ENCODE measurements at places on chromosomes 11 and 22.

DNA sequence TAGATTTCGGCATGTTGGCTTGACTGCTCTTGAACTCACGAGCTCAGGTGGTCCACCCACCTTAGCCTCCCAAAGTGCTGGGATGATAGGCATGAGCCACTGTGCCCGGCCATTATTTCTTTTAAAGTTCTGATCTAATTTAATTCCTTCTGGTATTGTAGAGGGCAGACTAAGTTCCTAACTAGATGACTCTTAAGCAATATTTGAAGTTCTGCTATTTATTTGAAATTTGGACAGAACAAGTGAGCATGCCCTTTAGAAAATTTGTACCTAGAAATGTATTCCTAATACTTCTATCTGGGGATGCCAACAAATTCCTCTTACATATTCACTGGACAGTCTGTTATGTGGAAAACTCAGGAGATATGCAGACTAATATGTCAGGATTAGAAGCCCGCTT is 746.4 kb downstream of the LRRC4C start:
- no peak for DNase-seq

- no peak for DNase-seq
These were observed 125.6 kb upstream of the LMO1 start for GRCh38 chr11:8389029-8389996.

- DNase-seq: no peak
These were observed 20.4 kb downstream of the P2RX3 start for GRCh38 chr11:57358543-57358961.

- no peak for DNase-seq
These were observed at the start of gene ANO9 for GRCh38 chr11:441418-442274. Gene ANO9, minus strand, starts transcription at chr11:442011. Its CDS starts 85 bp downstream, at chr11:441926.

- no peak for DNase-seq
These were observed 30.8 kb upstream of the SLC22A12 start for GRCh38 chr11:64560139-64560771.

GRCh38 chr22:26812731-26813130 is 155.3 kb downstream of the MIAT start:
- DNase-seq: no peak

Measured in NCI-H2171 (cell line).